ENCODE measurements at places on chromosomes 1 and 21.

DNA sequence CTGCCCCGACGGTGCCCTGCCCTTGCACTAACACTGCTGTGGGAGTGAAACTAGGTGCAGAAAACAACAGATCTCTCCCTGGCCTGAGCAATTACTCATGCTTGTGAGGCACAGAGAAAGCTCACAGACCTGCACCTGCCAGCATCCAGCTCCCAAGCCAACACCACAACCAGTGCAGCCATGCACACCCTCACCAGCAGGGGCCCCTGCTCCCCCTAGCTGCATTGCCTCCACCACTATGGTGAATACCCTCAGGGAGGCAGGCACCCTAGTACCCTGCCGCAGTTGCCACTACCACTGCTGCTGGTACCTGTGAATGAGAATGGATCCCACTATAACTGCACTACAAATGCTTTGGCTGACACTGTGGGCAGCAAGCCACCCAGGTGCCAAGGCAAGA lies 7.1 kb upstream of the DIRAS3 start:
- no peak for DNase-seq

DNA sequence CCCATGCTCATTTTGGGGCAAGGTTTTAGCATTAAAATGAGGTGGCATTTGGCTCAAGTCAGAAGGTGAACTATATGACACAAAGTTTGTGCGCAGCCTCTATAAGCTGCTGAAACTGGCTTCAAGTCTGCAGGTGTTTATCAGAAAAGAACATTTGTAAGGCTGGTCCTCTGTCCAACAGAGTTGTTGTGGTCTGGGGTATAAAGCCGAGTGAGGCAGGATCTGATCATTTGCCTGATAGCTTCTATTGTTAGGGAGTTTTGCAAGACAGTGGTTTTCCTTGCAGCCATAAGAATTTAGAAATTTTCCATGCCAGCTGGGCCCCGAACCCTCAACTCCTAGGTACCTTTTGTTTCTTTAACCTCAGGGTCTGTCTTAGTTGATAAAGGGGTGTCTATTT lies 130.8 kb downstream of the PGBD5 start:
- no peak for DNase-seq

- DNase-seq: no peak
Measured at GRCh38 chr1:178361847-178362246, 134.9 kb downstream of the CLEC20A start.

DNA sequence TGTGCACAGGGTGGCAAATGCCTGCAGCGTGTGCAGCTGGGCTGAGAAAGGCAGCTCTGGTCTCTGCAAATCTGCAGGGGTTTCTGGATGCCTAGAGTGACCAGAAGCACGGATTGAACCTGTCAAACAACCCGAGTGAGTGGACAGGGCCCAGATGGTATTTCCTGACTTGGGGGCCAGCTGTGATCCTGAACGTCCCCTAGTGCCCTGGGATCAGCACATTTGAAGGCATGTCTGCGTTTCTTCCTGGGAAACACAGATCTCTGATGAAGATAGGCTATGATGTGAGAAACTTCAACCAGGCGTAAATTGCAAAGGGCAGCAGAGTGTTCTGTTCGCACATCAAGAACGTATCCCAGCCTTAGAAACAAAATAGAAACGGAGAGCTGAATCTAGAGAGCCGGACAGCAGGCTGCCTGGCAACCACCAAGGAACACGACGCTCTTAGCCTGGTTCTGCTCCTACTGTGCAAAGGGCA lies 163.1 kb downstream of the KCNJ6 start:
- DNase-seq: no peak

DNA sequence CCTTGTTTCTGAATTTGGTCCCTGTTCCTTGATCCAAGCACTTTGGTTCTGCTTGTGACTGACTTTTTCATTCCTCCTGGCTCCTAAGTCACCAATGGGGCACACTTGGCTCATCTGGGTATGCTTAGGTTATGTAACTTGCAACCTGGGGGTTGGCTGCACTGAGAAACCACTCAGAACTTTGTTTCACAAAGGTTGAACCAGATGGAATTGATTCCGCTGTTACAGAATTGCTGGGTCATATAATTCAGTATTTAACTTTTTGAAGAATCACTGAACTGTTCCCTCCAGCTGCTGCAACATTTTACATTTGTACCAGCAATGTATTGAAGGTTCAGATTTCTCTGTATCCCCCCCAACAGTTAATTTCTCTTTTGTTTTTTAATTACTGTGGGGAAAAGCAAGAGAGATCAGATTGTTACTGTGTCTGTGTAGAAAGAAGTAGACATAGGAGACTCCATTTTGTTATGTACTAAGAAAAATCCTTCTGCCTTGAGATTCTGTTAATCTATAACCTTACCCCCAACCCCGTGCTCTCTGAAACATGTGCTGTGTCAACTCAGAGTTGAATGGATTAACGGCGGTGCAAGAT lies 9.6 kb upstream of the NVL start:
- DNase-seq: no peak

GRCh38 chr1:244918421-244919319 lies 54.3 kb upstream of the HNRNPU start:
- DNase-seq: peak; percentile 57

GRCh38 chr1:41255978-41256377 lies 13.9 kb upstream of the SCMH1 start:
- DNase-seq: no peak

DNA sequence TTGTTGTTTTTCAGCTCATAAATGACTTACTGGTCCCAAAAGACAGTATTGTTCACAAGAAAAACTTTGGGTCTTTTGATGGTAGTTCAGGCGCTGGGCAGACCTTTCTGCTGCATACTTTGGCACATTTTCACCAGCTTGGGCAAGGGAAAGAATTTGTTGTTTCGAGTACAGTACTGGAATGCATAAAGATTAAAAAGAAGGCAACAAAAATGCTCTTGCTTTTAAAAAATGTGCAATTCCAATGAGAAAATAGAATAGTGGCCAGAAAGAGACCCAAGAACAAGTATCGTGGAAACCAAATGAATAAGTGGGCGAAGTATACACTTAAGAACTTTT lies 56.0 kb downstream of the CLIC6 start:
- DNase-seq: no peak

DNA sequence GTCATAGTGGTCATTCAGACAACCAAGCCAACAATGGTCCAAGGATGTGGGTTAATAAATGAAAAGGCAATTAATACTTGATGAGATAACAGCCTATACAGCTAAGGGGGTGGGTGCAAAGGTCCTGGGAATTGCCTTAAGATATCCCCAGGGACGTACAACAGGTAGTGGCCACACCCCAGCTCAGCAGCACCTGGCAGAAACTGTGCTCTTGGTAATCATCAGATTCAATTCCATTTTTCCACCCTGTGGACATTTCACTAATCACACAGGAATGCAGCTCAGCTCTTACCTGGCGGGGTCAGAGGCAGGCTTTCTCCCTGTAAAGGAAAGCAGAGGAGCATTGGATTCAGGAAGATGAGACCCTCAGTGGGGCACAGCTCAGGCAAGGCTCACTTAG lies 32.9 kb downstream of the FCRL5 start:
- no peak for DNase-seq

- peak; percentile 18 for DNase-seq
Measured at GRCh38 chr1:14778898-14779865, 180.7 kb downstream of the KAZN start.

GRCh38 chr1:72634946-72635345 lies 352.6 kb upstream of the NEGR1 start:
- DNase-seq: no peak

GRCh38 chr1:25818569-25818968 lies 1.2 kb upstream of the MTFR1L start:
- DNase-seq: no peak

- no peak for DNase-seq
Measured at GRCh38 chr21:43193651-43194302, 25.0 kb downstream of the CRYAA start.

DNA sequence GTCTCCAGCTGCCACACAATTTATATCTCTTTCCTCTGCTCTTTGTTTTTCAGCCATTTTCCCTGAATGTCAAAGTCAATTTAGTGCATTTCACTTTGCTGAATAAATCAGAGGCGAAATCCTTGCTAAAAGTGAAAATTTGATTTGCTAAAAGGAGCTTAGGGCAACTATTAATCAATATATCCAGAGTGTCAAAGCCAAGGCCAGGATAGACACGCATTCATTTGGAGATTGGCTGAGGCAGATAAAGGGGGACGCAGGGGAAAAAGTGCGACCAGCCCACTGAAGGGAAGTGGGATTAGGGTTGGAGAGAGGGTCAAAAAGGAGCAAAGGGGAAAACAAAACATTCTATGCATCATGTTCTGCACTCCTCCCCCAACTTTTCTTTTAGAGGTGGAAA lies 132.4 kb upstream of the USH2A start:
- no peak for DNase-seq

DNA sequence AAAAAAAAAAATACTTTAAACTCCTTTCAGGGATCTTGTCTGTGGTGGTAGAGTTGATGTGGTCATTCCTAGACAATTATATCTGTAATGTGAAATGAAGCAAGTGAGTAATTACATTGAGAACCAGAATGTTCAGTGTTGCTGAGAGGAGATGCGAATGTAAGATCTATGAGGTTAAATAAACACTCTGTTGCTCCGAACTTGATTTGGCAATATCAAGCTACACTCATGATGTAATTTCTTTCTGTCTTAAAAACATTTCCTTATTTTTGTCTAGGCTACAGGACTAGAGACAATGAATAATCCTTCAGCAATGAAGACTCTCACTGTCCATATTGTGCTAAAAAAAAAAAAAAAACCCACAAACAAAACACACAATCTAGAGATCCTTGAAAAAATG lies 63.1 kb upstream of the IGSF5 start:
- DNase-seq: no peak

DNA sequence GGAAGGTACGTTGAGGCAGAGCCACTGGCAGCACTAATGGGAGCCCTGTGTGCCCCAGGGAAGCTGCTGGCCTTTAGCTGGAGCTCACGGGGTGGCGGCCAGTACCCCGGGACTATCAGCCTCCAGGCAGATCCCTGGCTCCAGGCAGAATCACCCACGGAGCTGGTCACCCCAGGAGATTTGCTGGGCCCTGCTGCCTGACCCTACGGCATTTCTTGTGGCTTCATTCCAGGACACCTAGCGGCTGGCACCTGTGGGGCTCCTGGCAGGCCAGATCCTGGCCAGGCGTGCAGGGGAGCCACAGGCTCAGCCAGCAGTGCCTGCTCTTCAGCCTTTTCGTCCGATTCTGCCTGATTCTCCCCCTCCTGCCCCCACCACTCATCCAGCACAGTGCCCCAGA lies 7.1 kb downstream of the PADI1 start:
- DNase-seq: no peak

DNA sequence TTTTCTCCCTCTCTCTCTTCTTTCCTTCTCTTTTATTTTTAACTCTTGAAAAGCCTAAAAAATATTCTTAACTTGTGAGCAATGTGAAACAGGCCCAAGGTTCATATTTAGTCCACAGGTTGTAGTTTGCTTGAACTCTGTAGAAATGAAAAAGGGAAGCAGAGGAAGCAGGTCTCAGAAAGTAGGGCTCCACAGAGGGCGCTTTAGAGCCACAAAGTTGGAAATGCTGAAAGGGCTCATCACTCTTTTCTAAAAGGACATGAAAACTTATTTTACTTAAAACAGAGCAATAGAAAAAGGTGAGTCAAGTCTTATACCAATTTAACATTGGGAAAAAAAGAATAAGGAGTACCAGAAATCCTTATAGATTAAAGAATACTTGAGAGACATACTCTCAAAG lies 247.0 kb downstream of the USP25 start:
- no peak for DNase-seq

DNA sequence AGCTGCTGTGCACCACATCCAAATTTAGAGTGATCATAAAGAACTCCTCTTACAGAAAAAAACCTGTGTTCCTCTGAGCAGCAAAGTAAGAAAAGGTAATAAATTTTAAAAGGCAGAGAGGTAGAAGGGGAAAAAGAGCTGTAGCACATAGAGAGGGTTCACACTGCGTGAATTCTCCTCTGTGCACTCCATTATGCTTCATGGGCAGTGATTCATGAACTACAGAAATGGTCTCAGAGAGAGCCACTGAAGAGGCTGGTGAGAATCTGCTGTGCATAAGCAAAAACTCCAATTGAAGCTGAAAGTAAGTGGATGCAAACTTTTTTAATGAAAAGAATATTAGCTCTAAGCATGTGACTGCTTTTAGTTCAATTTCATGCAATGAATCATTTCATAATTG lies 65.0 kb downstream of the CRB1 start:
- DNase-seq: no peak

DNA sequence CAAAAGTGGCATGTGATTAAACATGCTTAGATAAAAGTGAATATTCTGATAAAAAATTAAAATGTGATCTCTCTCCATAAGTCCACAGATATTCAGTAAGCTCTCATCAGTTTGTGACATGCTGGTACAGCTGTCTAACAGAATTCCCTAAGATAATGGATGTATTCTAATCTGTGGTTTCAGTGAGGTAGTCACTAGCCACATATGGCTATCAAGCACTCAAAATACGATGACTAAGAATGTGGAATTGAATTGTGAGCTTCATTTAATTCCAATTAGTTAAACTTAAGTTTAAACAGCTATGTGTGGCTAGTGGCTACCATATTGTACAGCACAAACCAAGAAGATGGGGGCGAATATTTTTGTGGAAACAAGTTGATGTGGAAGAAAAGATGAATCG lies 4.1 kb upstream of the REG4 start:
- DNase-seq: no peak

DNA sequence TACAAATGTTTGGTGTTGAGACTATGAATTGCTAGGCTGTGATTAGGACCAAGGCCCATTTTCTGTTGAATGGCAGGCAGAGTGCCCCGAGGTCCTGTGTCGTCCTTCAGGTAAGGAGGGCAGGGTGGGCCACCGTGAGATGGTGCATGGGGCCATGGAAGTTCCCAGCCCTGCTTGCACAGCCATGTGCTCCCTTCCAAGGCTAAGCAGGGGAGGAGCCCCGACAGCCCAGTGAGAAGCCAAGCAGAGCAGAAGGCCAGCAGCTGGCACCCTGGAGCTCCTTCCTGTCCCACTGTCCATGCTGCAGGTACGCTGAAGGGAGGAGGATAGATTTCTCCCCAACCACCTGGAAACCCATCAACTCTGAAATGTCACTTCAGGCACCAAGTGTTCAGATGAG lies 8.2 kb upstream of the NUAK2 start:
- DNase-seq: no peak

GRCh38 chr1:245512181-245512888 lies 357.6 kb downstream of the KIF26B start:
- no peak for DNase-seq

DNA sequence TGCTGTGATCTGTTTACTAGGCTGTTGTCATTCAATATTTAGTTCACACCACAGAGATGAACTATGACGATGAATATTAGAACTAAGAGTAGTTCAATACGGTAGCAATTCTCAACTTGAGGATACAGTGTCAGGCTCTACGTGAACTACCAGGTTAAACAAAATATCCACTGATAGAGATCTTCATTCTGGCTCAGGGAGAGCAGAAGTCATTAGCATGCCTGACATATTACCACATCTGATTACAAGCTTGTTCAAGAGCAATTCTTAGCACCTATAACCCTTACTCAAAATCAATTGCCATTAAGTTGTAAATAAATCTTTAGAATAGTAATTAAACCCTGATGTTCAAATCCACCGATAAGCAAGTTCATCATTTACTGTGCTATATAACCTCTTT lies 207.2 kb downstream of the CHRM3 start:
- DNase-seq: no peak

GRCh38 chr1:91026777-91027176 lies 4.9 kb upstream of the ZNF644 start:
- no peak for DNase-seq

- DNase-seq: peak; percentile 46
Measured at GRCh38 chr1:89987159-89987819, 7.6 kb upstream of the ZNF326 start.
